Stimulated activated CD8-positive, alpha-beta memory T cell treated with anti-CD3 and anti-CD28 coated beads, Interleukin-7, amount 100 ng/mL, for 1 hour (primary cell): ENCODE measurements at places on chromosomes 12 and 14.

DNA sequence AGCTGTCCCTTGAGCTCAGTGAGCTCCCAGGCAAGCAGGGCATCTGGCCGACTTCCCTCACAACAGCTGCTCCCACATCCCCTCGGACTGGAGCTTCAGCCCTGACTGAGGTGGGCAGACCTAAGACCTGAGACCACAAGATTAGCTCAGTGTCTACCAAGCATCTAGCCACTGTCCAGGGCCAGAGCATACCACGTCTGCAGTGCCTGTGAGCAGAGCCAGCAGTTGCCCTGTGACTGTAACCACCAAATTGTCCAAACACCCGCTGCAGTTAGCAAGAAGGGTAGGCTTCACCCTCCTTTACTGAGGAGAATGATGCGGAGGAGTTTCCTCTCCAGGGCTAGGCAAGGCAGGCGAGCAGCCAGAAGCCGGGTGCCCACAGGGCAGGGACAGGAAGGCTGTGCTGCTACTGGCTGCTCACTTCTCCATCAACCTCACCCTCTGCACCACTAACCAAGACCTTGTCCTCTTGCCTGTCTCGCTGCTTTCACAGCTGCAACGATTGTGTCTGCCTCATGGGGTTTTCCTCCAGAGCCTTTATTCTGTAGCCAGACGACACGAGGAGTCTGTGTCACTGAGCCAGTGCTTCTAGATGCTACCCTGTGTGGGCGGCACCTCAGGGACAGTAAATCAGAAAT lies 53.9 kb downstream of the ANAPC7 start:
- no peak for DNase-seq

- DNase-seq = no peak
These were observed 220.0 kb upstream of the GRIP1 start for GRCh38 chr12:66898700-66899469.

- DNase-seq = no peak
These were observed 145.1 kb upstream of the C14orf180 start for GRCh38 chr14:104434214-104435076.

DNA sequence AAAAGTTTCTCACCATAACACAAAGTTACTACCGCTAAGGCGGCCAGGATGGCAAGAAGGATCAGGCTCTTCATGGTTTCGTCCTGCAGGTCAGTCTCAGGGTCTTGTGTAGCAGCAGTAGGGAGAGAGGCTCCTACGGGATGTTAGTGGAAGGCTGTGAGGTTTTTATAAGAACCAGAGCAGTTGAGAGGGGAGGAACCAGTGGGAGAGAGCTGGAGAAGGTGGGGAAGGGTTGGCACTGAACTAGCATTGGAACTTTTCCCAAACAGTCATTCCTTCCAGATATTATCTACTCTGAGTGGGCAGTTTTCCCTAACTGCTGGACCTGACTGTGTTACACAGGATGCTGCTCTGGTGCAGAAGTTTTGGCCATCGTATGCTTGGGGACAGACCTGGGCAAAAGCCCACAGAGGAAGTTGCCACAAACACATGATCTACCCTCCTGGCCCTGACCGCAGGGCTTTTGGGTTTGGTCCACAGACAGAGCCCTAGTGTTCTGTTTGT lies at the start of gene MGP:
MGP (minus strand) TSS at position 137 of the 504 bp plus-strand sequence; CDS start at position 74, 63 bp downstream.
- no peak for DNase-seq

DNA sequence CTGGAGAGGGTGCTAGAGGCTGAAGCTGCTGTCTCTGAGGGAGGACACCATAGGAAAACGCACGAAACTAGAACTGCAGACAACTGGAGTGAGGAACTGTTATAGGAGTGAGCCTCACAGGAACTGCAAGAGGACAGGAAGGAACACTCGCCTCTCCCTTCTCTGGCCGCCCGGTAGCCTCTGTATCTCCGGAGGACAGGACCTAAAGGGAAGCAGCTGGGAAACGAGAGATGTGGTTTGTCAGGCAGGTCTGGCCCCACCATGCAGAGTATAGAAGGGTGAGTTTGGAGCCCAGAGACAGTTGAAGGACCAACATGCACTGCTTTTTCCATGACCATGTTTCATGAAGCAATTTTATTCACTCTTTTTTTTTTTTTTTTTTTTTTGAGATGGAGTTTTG lies 127.3 kb downstream of the EFCAB11 start:
- no peak for DNase-seq

- no peak for DNase-seq
These were observed 180.1 kb upstream of the CCDC196 start for GRCh38 chr14:66306101-66306500.

GRCh38 chr14:77880056-77880455 lies 80.1 kb downstream of the ADCK1 start:
- no peak for DNase-seq

- DNase-seq = no peak
These were observed 30.4 kb upstream of the FKBP4 start for GRCh38 chr12:2764398-2764797.

DNA sequence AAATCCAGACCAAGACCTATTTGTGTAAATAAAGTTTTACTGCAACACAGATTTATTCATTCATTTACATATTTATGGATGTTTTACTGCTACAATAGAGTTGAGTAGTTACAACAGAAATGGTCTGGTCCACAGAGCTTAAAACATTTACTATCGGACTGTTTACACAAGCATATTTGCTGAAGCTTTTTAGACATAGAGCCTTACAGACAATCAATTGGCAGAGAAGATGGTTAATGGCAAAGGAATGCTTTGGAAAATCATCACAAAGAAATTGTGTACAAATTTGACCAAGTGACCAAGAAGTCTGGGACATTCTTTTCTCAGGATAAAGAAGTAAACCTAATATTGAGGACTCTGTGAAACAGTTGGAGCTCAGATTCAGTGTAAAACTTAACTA lies 504.3 kb downstream of the SLC16A7 start:
- no peak for DNase-seq

DNA sequence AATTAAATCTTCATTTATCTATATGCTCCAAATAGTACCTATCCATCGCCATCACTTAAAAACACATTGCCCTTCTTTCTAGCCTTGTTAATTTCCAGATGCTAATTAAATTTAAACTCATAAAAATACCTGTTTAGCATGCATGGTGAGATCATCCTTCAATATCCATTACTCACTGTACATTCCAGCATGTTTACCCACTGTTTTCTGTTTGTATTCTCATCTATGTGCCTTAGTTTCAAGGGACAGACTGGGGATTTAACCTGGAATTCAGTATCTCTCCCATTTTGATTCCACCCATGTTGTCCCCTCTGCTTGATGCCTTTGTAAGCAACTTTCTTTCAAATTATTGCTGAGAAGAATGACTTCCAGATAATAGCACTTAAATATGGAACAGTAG lies 208.0 kb downstream of the SPTSSA start:
- no peak for DNase-seq

DNA sequence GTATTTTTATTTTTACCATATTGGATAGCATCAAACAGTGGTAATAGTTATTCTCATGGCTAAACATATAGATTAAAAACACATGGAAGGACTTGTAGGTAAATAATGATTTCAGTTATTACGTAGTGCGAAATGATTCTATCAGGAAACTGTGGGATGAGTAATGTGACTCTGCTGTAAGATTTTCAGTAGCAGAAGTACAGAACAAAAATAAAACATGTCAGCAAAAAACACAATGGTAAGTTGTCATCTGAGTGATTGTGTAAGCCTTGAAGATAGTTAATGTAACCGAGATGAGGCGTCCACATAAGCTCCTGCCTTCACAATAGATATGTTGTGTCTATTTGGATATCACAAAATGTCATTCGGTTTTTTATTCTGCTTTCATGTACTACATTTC lies 99.8 kb downstream of the BORCS5 start:
- no peak for DNase-seq

DNA sequence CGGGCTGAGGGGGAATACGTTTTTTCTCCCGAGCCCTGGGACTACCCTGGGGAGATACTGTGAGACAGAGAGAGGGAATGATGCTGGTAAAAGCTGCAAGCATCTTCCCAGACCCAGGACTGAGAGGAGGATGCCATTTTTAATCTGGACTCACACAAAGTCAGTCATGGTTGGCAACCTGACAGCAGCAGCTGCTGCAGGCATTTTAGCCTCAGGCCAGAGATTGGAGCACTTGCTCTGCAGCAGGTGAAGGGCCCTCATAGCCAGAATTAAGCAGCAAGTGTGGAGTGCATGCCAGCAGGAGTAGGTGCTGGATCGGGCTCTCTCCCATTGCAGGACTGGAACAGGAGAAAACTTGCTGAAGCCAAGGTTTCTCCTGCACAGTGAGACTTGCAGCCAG lies 361.1 kb upstream of the CLEC14A start:
- no peak for DNase-seq

- no peak for DNase-seq
These were observed 14.2 kb upstream of the LRIG3 start for GRCh38 chr12:58934528-58934927.

DNA sequence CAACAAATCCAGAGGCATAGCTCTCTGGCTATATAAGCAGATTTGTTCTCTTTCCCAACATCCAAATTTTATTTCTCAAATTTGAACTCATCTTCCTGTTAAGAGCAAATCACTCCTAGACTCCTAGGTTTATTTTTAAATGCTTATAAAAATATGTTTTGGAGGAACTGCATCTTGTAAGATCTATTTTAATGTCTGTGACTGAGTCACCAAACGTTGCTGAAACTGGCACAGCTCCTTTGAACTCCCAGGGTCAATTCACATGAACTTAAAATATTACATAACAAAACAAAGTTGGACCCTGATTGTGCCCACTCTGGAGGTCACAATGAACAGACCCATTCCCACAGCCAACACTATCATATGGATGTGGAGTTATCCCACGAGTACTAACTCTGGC lies 23.9 kb downstream of the ANAPC7 start:
- DNase-seq = no peak

DNA sequence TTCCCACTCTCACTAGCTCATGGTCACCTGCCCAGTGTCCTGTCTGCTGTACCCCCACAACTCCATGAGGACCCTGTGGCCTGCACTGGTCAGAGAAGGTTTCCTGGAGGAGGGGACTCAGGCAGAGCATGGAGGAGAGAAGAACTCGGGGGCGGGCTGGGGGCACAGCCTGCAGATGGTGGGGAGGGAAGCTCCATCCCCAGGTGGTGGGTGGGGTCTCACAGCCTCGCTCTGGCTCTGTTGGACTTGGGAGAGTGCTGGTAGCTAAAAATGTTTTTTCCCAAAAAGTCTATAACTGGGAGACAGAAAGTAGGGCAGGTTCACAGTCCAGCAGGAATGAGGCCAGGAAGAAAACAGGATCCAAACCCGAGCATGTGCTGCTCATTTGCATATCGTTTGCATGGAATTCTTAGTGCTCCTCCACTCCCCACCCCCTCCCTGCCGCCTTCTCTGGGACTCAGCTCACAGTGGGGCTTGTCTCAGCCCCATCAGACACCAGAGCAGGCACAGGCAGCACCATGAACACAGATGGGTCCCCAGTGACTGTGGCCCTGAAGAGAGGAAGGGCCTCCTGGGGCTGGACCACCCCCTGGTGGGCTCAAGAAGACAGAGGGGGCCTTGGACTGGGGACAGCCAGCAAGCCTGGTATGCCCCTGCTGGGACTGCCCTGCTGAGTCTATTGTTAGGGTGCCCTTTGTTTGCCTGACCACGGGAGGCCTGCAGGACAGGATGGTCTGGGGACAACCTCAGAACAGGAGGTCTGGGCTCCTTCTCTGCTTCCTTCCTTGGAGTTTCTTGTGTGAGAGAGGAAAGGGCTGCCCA lies 67.0 kb upstream of the SFSWAP start:
- DNase-seq = no peak

DNA sequence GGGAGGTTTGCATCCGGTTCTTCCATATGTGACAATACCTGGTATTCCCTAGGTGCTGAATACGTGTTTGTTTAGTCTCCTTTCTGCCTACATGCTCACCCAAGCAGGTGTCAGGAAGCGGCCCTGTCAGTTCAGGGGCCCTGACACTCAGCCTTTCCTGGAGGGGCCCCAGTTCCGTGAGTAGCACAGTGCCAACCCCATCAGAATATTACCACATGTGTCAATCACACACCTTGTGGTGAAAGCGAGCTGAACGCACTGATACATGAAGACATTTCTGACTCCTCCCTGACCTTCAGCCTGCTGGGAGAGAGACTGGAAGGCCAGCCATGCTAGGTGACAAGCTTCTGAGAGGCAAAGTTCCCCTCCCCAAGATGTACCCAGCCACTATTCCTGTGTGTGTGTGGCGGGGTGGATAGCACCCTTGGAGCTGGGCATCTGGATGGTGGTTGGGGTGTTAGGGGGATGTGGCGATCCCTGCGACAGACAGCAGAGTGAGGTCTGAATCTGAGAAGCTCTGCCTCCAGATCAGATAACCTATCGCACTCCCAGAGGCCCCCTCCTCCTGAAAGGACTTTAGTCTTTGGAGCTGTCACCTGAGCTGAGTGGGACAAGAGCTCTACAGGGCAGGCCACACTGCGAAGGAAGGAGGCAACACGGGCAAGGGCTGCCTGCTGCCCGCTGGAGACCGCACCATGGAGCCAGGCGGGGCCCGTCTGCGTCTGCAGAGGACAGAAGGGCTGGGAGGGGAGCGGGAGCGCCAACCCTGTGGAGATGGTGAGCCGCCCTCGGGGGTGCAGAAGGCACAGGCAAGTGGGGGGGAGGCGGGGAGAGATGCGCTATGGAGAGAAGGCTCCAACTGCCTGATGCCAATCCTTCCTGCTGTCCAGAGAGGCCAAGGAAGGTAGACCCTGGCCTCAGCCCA lies at the start of gene SOAT2:
SOAT2 (plus strand) TSS at position 604 of the 925 bp plus-strand sequence; CDS start at position 696, 92 bp downstream.
- DNase-seq = no peak

DNA sequence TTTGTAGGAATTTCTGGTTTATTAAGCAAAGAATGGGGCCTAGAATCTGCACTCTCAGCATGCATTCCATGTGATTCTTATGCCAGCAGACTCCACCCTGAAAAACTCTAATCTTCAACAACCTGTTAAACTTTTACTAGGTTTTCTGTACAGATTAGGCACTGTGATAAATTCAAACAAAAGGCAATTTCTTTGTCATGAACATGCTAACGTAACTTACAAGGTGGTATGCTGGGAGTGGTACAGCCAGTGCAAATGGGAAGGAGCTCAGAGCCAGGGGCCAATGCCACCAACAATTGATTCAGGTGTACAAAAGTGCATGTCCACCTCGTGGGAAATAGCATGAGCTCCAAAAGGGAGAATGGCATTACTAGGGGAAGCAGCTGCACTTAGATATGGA lies 83.0 kb downstream of the PPFIBP1 start:
- DNase-seq = no peak

DNA sequence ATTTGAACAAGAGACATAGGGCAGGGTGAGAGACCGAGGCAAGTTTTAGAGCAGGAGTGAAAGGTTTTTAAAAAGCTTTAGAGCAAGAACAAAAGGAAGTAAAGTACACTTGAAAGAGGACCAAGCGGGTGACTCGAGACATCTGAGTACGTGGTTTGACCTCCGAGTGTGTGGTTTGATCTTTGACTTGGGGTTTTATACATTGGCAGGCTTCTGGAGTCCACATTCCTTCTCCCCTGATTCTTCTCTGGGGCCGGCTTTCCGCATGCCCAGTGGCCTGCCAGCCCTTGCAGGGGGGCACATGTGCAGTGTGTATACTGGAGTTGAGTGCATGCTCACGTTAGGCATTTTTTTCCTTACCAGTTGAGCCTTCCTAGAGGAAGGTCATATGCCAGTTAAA lies 96.3 kb downstream of the SLC15A4 start:
- DNase-seq = no peak
